ENCODE measurements at places on chromosomes 7 and 10.

DNA sequence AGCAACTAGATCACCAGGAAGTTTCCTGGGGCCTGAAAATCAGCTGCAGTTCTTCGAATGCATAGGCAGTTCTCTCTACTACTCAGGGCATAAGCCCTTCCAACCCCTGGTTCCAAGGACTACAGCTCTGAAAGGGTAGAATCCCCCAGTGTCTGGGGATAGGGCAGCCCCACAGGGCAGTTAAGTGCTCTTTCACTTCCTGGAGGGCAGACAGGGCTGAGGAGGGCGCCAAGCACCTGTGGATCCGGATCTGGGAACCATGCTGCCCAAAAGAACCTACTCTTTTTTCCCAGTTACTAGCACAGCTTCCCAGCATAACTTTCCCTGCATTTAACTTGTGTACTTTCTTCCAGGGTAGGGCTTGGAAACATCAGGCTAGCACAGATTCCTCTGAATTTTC lies 41.1 kb downstream of the CXCL12 start:
- DNase-seq, result no peak

GRCh38 chr7:159151231-159151630 lies 6.6 kb upstream of the VIPR2 start:
- DNase-seq, result no peak

- no peak for DNase-seq
These were observed 101.3 kb upstream of the DNAJB12 start for GRCh38 chr10:72455889-72456595.

GRCh38 chr7:149853157-149853556 lies 15.0 kb downstream of the ZNF862 start:
- DNase-seq, result no peak

DNA sequence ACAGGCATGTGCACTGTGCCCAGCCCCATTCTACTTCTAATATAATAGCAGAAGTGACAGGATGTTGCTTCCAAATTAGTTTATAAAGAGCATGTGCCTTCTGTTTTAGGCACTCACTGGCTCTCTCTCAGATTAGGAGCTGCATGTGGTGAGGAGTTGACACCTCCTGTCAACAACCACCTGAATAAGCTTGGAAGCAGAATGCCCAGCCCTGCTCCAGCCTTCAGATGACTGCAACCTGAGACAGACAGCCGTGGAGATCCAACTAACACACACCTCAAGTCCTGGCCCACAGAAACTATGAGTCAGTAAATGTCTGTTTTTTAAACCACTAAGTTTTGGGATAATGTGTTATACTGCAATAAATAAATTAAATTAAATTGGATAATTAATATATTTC lies 54.5 kb downstream of the PARD3 start:
- DNase-seq, result no peak

DNA sequence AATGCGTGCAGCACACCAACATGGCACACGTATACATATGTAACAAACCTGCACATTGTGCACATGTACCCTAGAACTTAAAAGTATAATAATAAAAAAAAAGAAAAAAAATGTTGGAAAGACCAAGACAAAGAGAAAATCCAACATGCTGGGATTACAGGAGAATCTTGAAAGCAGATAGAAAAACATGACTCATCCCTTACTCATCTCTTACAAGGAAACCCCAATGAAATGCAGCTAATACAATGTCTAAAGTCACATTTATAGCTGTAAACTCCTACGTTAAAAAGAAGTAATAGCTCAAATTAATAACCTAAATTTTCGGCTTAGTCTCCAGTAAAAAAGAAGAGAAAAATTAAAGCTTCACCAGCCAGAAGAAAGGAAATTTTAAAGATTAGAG lies 47.5 kb upstream of the DGKB start:
- DNase-seq, result no peak

GRCh38 chr10:68231817-68232251 lies at the start of gene ATOH7:
TSS of gene ATOH7 (minus strand) at chr10:68232113. CDS start at chr10:68231677, 436 bp downstream.
- DNase-seq, result no peak

- DNase-seq, result no peak
These were observed 354.8 kb downstream of the ABCA13 start for GRCh38 chr7:48525736-48526732.

GRCh38 chr10:101114646-101115045 lies 16.5 kb upstream of the TLX1 start:
- DNase-seq, result no peak

DNA sequence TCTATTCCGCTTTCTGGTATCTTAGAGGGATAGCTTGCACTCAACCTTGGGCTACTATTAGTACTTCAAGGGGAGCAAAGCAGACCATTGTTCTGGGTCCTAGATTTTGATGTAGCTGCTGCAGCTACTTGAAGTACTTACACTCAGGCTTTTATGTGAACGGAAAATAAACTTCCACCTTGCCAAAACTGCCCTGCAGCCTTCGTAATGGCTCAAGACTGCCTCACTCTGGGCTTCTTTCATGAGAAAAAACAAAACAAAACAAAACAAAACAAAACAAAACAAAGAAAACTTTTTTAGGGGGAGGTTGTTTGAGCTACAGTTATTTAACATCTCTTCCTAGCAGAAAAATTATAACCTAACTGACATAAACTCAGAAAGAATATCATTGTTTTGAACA lies 19.4 kb upstream of the EPHB6 start:
- DNase-seq, result no peak

DNA sequence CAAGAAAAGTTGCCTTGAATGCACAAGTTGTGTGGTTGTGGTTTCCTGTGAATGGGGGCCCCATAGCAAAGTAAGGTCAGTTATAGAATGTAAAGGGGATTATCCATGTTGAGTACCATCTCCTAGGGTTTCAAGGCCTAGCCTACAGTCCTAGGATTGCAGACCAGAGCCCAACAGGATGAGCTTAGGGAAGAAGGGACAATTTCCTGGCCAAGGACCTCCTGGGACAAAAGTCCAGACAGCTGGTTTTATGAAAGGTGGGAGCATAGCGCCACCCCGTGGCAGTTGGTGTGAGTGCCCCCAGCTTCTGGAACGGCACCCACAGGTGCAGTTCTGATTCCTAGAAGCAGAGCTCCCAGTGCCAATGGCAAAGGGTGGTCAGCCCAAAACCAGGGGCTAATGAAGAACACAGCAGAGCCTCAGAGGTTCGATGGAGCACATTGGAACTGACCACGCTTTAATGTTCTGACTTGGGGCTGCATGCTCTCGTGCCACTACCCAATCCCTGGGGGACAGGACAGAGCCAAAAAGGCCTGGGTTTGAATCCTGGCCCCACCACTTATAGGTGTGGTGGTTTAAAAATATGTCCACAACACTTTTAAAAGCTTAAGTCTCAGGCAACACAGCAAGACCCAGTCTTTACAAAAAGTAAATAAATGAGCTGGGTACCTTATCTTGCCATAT lies 25.8 kb upstream of the TMEM120A start:
- DNase-seq, result peak; percentile 67

DNA sequence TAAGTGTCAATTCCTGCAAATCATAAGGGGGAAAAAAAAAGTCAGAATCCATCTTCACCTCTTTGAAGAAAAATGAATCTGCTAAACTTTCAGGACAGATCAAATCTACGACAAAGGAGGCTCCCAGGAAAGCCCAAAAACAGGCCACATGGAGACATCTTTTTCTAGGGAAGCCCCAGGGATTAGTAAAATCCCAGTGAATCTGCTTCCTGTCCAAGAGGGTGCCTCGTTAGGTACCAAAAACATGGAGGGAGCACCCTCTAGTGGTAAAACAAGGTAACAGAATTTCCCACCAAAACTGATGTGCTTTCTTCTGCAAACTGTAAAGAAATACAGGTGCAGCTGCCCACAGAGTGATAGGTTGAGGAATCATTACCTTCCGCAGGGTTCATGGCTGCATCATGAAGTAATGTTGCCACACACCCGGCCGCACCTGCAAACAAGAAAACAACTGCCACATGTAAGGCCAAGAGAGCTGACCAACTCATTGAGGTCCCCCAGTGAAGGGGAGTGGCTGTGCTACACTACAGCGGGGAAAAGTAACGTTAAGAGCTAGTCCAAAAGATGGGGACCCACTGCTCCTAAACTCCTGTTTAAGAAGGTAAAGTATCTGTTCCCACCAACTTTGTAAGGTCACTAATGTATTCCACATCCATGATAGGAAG lies 7.9 kb downstream of the SLC25A28 start:
- DNase-seq, result no peak

GRCh38 chr7:1919539-1920265 lies 249.6 kb downstream of the ELFN1 start:
- DNase-seq, result no peak

DNA sequence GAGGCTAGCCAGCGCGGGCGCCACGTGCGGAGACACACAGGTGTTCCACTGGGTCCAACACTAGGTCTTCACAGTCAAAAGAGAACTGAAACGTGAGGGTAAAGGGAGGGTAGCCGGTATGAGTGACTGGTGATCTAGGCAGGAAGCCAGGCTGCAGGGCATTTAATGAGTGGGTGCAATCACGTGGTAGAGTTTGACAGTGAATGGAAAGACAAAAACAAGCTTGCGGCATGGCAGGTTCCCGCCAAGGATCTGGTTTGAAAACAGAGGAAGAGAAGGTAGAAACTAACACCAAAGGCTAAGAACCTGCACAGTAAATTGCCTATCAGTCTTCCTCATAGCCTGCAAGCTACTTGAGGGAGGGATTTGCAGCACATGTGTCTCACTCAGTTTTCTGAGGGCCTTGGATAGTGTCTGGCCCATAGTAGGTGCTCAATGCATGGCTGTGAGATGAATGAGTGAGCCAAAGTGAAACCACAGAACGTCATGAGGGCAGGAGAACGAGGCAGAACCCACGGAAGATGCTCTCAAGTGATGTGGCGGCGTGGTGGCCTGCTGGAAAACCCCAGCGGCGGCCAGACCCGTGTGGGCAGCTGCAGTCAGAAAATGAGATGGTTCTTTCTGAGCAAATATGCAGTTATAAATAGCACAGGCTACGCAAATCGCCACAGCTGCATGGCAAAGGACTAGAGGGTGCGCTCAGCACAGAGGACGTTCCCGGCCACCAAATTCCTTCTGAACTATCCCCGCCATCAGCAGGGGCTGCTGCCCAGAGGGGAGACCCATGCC lies 183.6 kb upstream of the NFE2L3 start:
- DNase-seq, result peak; percentile 11

DNA sequence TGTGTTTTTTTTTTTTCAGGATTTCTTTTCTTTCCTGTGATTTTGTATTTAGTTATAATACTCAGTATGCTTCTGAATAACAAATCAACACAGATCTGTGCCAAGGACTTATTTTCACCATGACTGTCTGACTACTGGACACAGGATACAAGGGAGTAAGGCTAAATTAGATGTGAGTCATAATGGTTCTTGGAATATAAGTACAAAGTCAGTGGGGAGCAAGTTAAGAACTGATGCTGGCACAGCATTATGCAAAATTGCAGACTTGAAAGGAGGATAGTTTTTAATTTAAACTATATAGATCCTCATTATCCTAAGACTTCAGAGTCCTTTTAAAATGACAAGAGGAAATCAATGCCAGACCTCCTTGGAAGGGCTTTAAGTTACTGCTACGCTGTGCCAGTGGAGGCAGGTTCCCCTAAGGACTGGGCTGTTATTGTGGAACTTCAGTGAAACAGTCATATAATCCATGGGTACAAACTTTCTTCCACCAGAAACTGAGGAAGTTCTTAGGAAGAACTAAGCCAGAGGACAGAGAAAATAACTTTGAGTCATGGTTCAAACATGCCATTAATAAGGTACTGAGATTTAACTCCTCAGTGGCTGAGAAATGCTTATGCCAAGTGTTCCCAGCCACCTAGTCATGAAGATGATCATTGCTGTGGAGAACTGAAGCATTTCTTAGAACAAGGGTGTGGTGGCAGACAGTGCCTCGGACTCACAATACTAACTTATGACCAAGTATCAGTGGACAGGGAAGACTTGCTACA lies 531.2 kb downstream of the HTR7 start:
- DNase-seq, result no peak

DNA sequence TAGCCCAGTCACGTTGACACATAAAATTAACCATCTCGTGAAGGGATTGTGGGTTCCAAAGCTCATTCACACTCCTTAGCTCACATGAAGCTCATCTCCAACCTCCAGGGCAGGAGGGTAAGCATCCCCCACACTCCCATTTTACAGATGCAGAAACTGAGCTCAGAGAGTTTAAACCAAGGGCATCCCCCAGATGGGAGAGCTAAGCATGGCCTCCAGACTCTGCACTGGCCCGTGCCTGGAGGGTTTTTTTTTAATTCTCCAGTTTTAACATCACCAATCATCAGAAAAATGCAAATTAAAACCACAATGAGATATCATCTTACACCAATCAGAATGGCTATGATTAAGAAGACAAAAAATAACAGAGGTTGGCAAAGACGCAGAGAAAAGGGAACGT lies 53.3 kb upstream of the TCF7L2 start:
- no peak for DNase-seq

- DNase-seq, result no peak
These were observed 16.0 kb downstream of the UPP1 start for GRCh38 chr7:48105045-48105444.

DNA sequence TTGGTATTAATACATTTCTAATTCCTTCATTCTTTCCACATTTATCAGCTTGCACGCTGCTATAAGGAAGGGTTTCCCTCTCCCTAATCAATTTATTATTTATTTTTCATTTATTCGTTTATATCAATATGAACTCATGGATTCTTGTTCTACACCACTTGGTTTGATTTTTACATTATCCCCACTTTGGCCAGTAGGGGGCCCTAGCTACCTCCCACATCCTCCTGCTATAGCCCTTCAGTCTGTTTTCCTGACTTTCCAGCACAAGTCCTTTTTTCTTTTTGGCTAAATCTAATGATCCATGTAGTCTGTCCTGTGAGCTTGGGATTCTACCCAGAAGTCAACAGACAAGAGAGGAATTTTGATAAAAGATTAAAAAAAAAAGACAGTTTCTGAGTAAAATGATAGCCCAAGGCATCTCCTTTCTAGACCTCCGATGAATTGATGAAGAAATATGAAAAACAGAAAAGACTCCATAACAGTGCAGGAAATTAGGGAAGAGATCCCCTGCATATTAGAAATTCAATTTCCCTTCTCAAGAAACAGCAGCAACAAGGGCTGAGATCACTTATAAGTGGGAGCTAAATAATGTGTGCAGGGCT lies 47.7 kb downstream of the LYZL2 start:
- DNase-seq, result no peak

GRCh38 chr7:110780712-110781111 lies 310.2 kb upstream of the LRRN3 start:
- no peak for DNase-seq

DNA sequence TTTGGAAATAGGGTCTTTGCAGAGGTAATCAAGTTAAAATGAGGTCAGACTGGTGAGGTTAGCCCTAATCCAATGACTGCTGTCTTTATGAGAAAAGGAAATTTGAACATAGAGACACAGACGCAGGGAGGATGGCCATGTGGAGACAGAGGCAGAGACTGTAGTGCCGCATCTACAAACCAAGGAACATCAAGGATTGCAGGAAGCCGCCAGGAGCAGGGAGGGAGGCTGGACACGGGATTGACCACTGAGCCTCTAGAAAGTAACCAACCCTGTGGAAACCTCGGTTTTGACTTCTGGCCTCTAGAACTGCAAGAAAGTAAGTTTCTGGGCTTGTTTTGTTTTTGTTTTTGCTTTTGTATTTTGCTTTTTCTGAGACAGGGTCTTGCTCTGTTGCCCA lies 68.4 kb upstream of the ADAM12 start:
- no peak for DNase-seq

GRCh38 chr7:143416565-143417149 lies 8.0 kb upstream of the EPHA1 start:
- DNase-seq, result no peak

GRCh38 chr7:137741443-137741842 lies 105.3 kb downstream of the DGKI start:
- DNase-seq, result no peak

All from stimulated activated CD4-positive, alpha-beta T cell treated with anti-CD3 and anti-CD28 coated beads, Interleukin-12 subunit alpha, Interleukin-12 subunit beta, amount 100 ng/mL, for 4 hours (primary cell).